Activated naive CD4-positive, alpha-beta T cell (primary cell): ENCODE measurements at places on chromosomes 6 and 20.

- no peak for DNase-seq
Observed at GRCh38 chr6:158284007-158284875, 28.0 kb upstream of the TULP4 start.

GRCh38 chr20:56540415-56540814 lies 7.4 kb downstream of the FAM209B start:
- no peak for DNase-seq

DNA sequence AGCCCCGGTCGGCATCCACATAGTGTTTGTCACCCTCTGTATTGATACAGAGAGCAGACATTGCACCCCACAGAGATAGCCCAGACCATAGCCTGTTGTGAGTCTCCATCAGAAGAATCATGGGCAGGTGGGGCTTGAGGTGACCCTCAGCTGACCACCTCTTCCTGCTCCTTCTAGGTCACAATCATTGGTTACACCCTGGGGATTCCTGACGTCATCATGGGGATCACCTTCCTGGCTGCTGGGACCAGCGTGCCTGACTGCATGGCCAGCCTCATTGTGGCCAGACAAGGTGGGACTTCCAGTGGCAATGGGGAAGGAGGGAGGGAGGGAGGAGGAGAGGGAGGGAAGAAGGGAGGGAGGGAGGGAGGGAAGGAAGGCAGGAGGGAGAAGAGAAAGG lies 61.4 kb upstream of the RIN2 start:
- no peak for DNase-seq

- DNase-seq: no peak
Observed at GRCh38 chr6:166638573-166638964, 11.5 kb upstream of the RPS6KA2 start.

DNA sequence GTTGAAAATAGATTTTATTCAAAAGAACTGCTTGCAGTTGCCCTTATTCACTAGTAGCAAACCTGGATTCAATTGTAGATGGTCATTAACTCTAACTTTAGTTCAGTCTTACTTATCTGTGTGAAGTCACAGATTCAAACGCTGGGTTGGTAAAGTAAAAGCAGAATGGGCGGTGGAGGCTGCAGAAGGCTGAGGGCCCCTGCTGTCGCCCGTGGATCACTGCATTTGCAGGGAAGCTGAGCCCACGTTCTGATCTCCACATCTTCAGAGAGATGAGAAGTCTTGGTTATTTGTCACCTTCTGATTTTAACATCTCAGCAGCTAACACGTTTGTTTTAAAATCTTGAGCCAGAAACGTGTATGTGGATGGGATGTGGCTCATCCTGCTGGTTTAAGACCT lies 75.1 kb downstream of the SNX9 start:
- DNase-seq: no peak

DNA sequence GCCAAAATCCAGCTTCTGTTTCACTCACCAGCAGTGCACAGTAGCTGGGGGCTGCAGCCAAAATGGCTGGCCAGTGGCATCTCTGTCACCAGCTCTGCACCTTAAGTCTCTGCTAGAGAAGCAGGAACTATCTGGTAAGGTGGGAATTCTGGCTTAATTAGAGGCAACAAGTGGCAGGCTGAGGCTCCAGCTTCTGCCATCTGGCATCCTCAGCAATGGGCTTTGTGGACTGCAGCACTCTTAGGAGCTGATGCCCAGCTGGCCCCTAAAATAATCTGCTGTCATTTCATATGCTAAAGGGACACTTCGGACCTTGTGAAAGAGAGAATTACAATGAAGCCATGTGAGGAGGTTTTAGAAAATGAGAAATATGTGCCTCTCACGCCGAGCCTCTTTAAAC lies 4.6 kb upstream of the CLDN20 start:
- DNase-seq: no peak

- DNase-seq: no peak
Observed at GRCh38 chr20:50999355-50999754, 23.6 kb downstream of the KCNG1 start.

DNA sequence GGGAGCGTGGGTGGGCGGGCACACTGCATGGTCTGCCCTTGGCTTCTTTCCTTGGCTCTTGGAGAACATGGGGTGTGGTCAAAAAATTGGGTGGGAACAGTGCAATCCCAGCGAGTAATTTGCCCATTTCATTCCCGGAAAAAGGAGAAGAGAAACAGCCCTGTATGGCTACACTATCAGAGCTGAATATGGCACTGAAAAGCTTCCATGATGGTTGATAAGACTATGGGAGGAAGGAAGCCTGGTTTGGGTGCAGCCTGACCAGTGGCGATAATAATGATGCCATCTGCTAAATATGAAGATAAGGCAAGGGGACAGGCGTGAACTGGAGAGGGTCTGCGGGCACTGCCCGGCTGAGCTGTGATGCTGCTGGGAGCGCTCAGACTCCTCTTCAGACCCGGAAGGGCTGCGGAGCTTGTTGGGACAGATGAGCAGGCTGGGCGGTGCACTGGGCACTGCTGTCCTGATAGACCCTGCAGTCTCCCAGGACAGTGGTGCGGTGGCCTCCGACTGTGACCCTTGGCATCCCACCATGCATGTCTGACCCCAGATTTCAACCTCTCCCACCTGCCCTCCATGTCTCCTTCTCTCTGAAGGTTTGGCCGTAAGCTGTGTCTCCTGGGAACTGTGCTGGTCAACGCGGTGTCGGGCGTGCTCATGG lies 10.2 kb downstream of the SLC22A1 start:
- no peak for DNase-seq

GRCh38 chr6:108454356-108454755 lies 106.4 kb upstream of the FOXO3 start:
- DNase-seq: no peak

- DNase-seq: no peak
Observed at GRCh38 chr6:15493437-15494168, 169.2 kb downstream of the DTNBP1 start.

- no peak for DNase-seq
Observed at GRCh38 chr6:144908004-144908403, 622.9 kb downstream of the UTRN start.

DNA sequence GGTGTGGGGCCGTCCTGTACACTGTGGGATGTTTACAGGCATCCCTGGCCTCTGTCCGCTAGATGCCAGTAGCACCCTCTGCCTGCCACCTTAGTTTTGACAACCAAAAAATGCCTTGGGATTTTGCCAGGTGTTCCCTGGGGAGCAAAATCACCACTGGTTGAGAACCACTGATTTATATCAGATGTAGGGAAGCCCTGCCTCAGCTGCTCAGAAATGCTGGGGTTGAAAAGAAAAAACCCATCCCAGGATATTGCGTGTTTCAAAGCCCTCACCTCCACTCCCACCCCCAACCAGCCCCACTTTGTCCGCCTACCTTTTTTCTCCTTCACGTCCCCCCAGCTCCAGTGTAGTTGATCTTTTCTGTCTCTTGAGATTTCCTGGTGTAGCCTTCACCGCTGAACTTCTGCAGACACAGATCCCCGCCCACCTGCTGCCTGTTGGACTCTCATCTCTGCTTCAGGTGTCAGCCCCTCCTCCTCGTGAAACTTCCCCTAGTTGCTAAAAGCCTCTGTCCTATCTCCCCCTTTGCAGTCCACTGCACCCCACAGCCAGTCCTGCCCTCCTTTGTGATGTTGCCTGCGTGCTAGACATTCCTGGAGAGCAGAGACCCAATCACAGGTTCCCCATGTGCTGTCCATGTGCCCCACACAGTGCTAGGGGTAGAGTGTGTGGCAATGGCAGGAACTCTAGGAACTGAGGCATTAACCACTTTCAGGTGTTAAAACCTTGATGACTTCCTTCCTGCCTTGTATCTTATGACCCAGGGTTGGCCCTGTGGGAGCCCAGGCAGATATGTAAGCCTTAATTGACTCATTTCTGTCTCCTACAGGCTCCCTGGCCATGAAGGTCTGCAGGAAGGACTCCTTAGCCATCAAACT lies 98.9 kb downstream of the TBC1D7 start:
- DNase-seq: no peak

DNA sequence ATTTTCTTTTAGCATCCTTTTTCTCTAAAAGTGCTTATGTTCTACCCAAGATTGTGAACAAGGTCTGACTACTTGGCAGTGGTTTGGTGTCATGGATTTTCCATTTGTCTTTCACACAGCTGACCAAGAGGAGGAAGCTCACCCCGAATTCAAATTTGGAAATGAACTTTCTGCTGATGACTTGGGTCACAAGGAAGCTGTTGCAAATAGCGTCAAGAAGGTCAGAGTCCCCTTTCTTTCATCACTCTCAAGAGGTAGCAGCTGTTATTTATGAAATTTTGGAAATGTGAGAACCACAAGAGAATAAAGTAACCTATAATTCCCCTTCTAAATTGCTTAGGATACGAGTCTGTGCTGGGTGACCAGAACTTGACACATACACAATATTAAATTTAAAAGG lies 113.0 kb upstream of the LAMP5 start:
- DNase-seq: no peak

DNA sequence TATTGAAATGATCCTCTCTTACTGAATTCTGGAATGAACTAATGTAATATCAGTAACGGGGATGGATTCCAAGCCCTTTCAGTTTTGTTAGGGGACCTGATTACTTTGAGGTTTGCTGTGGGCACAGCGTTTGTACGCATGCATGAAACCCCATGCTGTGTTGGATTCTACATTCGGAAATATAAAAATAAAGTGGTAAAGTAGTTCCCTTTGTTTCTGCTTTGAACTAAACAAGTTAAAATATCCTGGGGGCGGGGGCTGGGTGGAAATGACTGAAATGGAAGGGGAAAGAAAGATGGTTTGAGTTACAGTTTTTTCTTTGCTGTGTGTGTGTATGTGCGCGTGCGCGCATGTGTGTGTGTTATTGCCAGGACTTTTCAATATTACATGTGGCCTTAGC lies 196.5 kb upstream of the OPRM1 start:
- no peak for DNase-seq

DNA sequence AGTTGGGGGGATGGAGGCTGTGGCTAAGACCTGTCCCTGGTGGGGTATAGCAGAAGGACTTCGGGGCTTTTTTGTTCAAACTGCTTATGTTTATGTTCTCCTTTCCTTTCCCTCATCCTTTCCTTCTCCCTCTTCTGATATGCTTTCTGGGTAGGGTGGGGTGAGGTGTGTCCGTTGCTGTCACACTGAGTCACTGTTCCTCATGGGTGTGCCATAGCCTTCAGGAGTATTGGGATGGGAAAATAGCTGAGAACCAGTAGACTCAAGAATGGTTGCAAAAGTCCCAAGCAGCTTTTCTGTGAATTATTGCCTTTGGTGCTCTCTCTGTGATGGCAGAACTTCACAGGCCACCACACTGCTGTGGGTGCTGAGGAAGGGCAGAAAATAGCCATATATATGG lies 39.6 kb downstream of the TPD52L1 start:
- no peak for DNase-seq

- no peak for DNase-seq
Observed at GRCh38 chr6:14673201-14673600, 555.6 kb downstream of the CD83 start.

DNA sequence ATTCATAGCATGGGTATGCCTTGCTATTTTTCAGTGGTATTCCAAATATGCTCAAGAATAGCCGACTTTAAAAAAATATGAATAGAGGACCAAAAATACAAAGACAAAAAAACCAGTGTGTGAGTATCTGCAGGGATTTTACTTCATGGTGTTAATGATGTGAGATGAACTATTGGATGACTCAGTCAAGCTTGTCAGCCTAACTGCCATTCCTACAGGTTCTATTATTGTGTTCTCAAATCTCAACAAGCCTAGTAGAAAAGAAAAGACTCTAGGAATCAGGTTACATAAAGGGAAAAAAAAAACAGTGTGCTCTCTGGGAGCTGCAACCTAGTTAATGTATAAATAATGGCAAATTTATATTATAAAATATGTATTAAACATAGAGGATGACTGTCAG lies 588.4 kb upstream of the BTBD3 start:
- DNase-seq: no peak

DNA sequence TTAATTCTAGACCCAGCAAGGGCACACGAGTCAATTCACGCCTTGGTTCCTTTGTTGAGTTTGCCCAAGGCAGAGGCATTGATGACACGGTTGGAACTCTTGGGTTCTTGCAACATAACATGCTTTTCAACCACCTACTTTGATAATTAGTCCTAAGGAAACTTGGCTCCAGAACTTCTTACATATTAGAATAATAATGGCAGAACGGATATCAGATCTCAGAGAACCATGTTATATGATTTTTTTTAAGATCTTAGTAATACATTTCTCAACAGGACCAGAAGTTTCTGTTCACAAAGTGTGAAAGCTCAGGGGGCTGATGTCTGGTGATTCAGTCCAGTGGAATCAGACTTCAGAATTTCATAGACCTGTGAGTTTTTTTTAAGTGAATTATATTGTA lies 19.2 kb downstream of the SPTLC3 start:
- DNase-seq: no peak

- DNase-seq: no peak
Observed at GRCh38 chr20:18853946-18854646, 40.5 kb downstream of the SCP2D1 start.

DNA sequence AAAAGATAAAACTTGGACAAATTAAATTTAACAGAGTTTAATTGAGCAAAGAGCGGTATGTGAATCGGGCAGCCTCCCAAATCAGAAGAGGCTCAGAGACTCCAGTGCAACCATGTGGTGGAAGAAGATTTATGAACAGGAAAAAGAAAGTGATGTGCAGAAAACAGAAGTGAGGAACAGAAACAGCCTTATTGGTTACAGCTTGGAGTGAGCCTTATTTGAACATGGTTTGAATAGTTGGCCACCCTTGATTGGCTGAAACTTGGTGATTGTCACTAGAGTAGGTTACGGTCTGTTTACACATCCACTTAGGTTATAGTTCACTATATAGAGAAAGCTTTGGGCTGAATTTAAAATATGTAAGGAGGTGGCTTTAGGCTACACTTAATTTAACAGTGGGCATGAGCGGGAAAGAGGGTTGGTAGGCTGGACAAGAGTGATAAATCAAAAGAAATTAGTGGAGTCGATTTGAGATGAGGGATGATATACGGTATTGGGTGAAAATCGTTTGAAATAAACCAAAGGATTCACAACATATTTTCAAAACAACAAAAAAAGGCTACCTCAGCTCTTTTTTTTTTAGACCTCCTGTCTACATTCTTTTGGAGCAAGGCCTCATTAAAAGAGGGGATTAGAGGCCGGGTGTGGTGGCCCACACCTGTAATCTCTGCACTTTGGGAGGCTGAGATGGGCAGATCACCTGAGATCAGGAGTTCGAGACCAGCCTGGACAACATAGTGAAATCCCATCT lies 84.3 kb upstream of the PREP start:
- DNase-seq: no peak
